NCI-H1092 treated with DMSO at 0.1 percent for 48 hours (cell line): ENCODE measurements at places on chromosomes 3 and 15.

GRCh38 chr3:168284728-168285127, 189.0 kb upstream of the GOLIM4 start:
- no peak for DNase-seq

DNA sequence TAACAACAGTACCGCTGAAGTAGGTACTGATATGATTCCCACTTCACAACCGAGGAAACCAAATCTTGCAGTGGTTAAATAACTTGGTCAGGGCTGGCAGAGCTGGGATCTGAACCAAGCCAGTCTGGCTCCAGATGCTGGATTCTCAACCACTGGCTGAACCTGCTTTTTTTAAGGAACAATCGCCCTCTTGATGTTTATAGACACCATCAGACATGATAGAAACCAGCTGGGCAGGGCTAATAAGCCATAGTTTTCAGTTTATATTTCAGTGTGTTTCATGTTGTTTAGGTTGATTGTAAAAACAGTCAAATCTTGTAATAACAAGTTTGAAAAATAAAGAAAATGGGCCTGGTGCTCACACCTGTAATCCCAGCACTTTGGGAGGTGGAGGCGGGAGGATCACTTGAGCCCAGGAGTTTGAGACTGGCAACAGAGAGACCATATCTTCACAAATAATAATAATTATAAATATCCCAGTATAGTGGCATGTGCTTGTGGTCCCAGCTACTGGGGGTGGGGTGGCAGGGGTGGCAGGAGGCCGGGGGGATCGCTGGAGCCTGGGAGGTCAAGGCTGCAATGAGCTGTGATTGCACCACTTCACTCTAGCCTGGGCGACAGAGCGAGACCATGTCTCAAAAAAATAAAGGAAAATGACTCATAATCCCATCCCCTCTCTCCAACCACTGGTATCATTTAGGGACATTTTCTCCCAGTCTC, 36.7 kb downstream of the XYLB start:
- no peak for DNase-seq

- DNase-seq = peak; percentile 8
These were observed 900.5 kb downstream of the EPHA3 start for GRCh38 chr3:90007778-90008499.

GRCh38 chr3:197597335-197597734, 41.6 kb upstream of the BDH1 start:
- no peak for DNase-seq

DNA sequence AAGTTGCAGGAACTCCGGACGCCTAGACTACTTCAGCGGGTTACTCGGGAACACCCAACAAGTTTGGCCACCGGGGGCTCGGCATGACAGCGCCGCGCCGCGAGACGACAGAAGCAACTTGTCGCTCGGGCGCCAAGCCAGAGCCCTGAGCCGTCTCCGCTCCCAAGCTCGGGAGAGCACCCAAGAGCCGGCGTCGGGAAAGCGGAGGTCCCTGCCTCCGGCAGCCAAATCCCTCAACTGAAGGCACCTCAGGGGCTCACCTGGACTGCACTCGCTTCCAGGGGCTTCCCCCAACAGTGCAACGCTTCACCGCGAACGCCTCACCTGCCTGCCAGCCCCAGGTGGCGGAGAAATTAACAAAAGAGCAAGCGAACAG, 640 bp downstream of the MB21D2 start:
- peak; percentile 68 for DNase-seq

DNA sequence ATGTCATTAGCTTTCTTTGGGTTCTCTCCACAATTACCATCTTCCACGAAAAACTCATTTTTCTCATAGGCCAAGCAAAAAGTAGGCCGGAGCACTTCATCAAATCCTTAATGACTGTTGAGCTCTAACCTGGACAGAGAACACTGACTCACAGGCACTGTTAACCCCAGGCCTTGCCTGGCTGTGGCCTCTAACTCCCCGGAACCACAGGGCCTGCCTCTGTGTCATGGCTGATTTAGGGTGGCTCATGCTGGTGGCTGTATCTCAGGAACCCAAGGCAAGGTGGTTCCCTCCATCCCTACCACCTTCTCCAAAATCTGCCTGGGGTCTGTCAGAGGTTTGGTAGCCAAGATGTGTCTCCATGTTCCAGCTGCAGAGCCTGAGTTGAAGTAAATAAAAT, 3.6 kb downstream of the CRTAP start:
- no peak for DNase-seq

DNA sequence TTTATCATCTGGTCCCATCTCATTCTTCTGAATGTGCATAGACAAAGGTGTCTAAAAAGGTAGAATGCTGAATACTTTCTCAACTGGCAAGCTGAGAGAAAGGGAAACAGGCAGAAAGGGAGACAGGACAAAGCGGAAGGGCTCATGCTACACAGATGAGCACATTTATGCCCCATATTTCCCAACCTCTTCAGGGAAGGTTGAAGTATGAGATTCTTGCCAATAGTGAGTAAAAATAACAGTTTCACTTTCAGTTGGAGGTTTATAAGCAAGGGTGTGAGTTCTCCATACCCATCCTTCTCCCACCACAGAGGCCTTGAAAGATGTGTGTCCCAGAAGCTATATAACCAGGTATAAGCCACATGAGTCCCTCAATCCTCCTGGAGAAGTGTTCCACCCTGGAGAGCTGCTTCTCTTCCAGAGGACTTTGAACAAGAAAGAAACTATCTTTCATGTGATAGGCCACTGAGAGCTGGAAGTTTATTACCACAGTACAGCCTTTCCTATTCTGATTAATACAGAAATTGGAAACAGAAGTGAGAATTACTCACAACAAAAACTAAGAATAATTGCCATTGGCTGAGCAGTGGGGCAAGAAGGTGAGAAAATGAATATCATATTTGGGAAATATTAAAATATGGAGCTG, 709.4 kb upstream of the NR2F2 start:
- no peak for DNase-seq

DNA sequence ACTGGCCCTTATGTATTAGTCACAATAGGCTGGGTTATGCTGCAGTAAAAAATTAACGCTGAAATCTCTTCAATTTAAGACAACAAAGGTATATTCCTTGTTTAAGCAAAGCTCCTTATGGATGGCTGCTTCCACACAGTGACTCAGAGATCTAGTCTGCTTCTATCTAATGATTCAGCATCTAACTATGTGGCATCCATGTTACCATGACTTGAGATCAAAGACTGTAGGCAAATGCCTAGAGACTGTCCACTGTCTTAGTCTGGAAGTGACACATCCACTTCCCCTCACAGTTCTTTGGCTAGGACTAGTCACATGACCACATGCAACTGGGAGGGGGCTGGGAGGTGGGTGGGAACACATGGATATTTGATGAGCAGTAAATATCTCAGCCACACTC, 61.3 kb upstream of the PSMD6 start:
- no peak for DNase-seq

DNA sequence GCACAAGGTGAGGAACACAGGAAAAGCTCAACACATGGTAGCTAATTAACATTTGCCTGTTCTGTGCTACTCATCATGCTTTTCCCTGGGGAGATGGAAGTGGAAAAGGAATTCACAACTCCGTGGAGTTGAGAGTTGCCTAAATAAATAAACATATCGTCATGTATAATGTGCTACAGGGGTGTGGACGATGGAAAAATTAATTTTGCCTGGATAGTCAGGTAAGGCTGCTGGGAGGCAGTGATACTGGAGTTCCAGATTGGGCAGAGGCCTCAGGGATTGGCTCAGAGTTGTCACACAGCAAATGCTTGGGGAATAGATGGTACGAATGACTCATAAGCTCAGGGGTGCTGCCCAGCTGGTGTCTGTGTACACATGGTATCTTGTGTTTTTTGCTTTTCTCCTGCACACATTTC, 3.1 kb upstream of the ABHD6 start:
- DNase-seq = no peak

GRCh38 chr3:15653321-15653720, 51.8 kb downstream of the BTD start:
- no peak for DNase-seq

- DNase-seq = no peak
These were observed 22.5 kb downstream of the CHST14 start for GRCh38 chr15:40493089-40493840.

DNA sequence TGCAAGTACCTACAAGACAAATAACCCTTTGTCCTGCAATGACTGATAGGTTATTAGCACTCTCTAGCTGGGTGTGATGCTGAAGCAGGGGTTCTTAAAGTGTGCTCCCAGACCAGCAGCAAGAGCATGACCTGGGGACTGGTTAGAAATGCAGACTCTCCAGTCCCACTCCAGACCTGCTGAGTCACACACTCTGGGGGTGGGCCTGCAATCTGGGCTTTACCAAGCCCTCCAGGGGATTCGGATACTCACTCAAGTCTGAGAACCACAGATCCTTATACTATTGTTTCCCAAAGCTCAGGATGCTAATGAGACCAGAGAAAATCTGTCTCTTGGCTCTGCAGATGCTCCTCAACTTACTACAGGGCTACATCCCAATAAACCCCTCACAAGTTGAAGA, 142.1 kb upstream of the RAD18 start:
- no peak for DNase-seq

DNA sequence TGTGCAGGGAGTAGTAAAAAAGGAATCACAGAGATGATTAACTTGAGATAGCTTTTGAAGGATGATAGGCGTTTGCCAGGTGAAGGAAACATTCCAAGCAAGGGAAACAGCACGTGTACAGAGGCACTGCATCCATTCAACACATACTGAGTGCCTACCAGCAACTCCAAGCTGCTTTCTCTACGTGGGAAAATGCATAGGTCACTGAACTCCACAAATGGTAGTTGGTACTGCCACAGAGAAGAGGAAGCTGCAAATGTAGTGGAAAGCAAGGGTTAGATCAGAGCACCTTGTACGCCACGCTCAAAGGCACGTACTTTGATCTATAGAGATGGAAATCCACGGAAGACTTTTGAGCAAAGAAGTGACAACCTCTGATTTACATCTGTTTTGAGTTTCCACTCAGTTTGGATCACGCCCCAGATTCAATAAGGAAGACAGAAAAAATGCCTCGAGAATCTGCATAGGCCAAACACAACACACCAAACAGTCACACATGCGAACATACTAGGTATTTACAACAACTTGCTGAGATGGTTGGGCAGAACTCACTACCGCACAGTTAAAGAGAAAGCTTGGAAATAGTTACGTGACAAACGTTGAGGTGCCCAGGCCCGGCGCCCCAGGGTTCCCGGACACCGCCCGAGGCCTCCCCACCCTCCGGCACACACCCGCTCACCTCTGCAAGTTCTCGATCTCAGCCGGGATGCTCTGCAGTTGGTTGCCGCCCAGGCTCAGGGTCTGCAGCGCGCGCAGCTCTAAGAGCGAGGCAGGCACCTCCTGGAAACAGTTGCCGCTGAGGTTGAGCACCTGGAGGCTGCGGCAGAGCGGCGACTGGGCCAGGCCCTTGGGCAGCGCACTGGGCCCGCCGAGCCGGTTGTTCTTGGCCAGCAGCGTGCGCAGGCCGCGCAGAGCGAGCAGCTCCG, 826 bp downstream of the LRRC58 start:
- DNase-seq = peak; percentile 67

GRCh38 chr3:21779909-21780308, 28.9 kb upstream of the ZNF385D start:
- no peak for DNase-seq

DNA sequence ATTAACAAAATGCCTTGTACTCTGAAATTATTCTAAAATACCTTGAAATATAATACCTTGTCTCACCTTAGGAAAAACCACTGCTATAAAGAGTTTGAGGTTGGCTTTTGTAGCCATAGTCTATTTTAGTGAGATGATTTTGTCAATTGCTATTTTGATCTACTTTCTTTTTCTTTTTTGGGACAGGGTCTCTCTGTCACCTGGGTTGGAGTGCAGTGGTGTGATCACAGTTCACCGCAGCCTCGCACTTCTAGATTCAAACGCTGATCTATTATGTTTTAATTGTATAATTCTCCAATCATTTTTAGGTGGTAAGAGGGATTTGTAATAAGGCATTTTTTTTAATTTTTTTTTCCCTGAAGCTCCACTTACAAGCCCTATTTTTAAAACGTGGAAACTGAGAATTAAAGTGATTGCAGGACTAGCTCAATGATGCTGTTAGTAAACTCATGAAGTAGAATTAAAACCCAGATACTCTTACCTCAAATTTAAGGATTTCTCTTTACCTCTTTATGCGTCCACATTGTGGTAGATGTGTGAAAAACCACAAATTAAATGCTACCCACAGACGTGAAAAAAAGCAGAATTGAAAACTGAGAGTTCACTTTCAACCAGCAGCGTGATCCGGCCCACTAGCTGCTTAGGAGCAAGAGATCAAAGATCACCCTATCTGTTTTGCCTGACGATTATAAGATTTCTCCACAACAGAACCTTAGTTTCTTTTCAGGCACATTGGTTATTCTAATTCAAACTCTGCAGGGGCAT, 384.2 kb downstream of the CGGBP1 start:
- no peak for DNase-seq

DNA sequence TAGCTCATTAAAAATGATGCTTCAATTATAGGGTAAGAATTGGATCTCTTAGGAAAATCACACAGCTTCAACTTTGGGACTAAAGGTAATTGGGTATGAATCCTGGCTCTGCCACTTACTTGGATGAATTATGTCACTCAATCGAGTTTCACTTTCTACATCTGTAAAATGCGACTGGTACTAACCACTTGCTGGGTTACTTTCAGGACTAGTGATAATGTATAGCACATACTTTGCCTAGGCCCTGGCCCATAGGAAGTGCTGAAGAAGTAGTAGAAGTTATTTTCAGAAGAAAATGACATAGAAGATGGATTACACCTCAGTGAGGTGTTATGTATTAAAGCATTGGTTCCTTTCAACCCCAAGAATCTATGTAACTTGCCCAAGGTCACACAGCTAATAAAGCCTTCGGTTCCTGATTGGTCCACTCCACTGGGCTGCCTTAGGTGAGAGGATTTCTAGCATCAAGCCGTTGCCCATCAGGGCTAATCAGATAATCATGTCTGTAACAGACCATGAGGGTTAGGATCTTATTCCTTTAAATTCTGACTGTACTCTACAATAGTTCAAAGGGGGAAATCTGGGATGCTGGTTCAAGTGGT, 29.4 kb upstream of the AP4E1 start:
- no peak for DNase-seq

GRCh38 chr15:25774871-25775270, 88.3 kb downstream of the ATP10A start:
- DNase-seq = no peak
